ENCODE measurements at places on chromosomes 7 and 10.

GRCh38 chr10:108775911-108776475 is 1147.3 kb downstream of the XPNPEP1 start:
- DNase-seq = no peak

GRCh38 chr7:82859106-82859850 is 303.4 kb downstream of the PCLO start:
- no peak for DNase-seq

DNA sequence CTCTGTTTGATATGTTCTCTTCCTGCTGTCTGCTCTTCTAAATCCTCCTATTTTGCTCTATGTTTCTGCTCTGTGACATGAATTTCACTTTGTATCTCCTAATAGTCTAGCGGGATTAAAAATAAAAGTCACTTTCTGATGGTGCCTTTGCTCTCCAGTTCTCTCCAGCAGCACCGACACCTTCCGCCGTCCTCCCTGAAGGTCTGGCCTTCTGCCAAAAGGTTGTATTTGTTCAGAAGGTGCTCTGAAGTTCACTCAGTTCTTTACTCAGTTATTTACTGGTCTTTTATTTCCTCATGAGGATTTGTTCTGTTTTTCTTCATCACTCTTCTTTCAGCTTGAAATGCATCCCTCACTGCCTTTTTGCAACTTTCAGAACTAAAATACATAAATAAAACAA is 11.2 kb upstream of the EPHA1 start:
- no peak for DNase-seq

DNA sequence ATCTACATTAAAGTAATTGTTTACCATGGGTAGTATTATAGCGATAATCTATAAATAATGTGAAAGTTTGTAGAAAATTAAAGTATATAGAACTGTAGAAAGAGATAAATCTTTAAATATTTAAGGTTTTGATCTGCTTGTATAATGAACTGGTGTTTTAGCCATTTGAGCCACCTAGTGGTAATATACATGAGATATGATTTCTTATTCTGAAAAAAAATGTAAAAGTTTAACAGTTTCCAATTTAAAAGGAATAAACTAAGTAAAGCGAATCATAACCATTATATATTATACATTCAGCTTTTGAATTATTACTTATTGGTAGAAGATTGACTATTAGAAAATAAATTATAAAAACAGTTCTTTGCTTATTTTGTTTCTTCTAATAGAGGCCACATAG is 91.2 kb downstream of the OTUD1 start:
- DNase-seq = no peak

- DNase-seq = no peak
Observed at GRCh38 chr7:86664486-86664885, 20.8 kb downstream of the GRM3 start.

DNA sequence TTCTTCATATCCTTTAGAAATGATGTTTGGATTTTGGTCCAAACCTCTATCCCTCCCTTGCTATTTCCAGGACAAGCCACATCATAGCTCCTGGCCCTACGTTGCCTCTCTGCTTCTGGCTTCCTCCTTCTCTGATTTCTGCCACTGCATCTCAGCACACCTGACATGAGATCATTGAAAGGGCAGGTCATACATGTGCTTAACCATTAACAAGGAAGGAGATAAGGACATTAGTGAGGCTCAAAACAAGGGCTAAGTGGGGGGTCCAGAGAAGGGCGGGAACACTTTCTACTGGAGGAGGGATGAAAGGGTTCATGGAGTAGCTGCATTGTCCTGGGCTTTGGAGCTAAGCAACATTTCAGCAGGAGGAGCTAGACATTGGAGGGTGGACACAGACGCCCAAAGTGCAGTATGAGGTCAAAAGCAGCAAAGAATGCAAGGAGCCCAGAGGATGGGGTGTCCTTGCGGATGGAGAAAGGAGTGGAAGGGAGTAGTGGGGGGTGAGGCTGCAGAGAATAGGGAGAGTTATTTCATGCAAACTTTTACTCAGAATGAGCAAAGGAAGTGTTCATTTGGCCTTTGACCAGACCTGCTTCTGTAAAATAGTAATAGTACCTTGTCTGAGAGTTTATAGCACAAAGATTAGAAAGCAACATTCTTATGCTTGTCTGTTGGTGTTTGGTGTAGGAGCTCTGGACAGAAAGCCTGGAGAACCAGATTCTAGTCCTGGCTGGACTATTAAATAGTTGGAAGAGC is 102.4 kb upstream of the CREB5 start:
- no peak for DNase-seq

DNA sequence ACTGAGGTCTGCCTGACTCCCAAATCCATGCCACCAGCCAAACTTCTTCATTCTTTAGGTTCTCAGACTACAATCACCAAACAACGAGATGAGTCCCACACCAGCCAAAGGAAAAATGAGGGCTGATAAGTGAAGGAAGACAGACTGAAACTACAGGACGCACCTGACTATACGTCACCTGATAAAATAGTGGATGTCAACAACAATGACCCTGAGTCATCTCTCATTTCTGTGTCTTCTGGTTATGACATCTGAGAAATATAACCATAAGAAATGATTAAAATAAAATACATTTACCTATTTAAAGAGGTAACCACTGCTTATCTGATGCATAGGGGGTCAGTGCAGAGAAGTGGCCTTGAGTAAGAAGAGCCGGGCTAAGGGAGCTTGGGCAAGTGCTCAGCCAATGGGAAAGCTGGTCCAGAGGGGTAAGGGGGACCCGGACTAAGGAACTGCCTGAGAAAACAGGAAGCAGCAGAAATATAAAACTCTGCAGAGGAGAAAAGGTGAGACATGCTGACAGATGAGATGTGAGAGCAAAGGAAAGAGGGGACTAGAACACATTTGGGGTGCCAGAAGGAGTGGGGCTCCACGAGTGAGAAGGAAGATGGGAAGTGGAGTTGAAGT is 51.8 kb downstream of the HIPK2 start:
- no peak for DNase-seq

DNA sequence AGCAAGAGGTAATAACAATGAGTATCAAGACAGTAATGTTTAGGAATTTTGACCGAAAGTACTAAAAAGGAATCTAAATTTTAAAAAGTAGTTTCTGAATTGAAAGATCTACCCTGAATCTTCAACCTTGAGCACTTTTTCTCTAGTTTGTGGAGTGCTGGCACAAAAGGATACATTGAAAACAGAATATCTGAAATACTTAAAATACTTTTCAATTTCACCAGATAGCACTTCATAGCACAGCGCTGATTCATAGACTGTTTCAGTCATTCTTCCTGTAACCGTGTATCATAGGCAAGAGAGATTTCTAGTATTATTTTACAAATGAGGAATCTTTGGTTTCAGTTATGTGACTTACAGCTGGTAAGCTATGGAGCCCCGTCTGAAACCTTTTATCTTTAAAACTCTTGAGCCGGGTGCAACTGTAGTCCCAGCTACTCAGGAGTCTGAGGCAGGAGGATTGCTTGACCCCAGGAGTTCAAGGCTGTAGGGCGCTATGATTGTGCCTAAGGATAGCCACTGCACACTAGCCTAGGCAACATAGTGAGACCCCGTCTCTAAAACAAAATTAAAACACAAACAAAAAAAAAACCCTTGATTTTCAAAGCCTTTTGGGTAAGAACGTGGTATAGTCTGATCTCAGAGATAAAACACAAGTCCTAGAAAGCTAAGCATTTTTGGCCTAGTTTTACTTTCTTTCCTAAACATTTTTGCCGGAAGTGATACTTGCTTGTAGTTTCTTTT is 35.1 kb downstream of the FHIP2A start:
- DNase-seq = no peak

GRCh38 chr7:121428855-121429489 is 32.9 kb upstream of the FAM3C start:
- no peak for DNase-seq

- DNase-seq = no peak
Observed at GRCh38 chr10:93872375-93873158, 21.2 kb upstream of the SLC35G1 start.

DNA sequence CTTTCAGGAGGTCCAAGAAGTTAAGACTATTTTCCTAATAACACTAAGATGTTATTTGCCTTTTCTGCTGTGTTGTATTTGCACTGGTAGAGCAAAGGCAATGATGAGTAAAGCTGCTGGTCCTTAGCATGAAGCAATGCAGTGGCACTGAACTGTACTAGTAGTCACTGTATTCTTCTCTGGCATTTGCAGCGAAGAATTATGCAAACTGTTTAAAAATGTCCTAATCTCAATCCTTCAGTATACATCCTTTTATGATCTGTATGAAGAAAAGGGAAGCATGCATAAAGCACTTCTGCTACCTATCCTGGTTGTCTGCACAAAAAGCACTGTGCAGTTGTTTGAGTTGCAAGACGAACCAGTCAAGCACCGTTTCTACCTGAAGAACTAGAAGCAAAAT is 20.4 kb downstream of the IGF2BP3 start:
- no peak for DNase-seq

GRCh38 chr7:101533103-101533465 is 96.0 kb downstream of the MYL10 start:
- no peak for DNase-seq

- DNase-seq = no peak
Observed at GRCh38 chr7:124536156-124536762, 229.3 kb downstream of the GPR37 start.

GRCh38 chr10:57314046-57314445 is 953.0 kb upstream of the ZWINT start:
- no peak for DNase-seq

GRCh38 chr7:128274884-128275603 is 34.0 kb downstream of the LEP start:
- no peak for DNase-seq

DNA sequence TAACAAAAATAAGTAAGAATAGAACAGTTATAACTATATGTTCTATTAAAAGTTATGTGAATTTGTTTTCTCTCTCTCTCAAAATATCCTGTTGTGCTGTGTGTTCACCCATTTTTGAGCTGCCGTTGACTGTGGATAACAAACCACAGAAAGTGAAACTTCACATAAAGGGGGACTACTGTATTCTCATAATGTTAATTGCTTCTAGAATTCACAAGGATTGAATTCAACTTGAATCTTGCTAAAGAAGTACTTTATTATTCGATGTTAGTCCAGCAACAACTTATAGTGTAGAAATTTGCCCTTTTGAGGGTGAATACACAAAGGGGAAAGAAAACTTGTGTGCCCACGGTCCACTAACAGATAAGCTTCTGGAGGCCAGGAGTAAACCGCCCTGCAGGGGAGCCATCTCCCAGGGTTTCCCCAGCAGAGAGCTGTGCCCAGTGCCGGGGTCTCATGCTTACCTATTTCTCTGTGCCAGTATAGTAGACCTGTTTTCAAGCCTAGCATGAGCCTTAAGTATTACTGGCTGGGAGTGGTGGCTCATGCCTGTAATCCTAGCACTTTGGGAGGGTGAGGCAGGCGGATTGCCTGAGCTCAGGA is 87.1 kb downstream of the KAT6B start:
- DNase-seq = no peak

- DNase-seq = no peak
Observed at GRCh38 chr7:134809616-134810015, 30.2 kb downstream of the CALD1 start.

DNA sequence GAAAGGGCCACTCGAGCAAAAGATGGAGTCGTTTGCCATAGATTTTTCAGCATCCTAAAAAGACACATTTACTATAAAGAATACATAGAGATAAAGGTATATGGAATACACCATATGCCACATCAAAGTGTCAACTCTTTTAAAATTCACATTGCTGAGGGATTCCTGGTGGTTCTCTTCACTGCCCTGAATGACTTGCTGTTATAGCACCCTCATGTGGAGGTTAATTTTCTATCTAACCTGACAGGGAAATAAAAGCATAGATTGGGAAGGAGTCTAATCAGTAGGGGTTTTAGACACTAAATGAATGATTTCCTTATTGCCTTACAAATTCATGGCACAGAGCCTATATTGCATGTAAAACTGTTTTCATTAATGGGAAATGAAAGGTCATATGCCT is 25.9 kb downstream of the DNAH11 start:
- DNase-seq = peak; percentile 17

GRCh38 chr10:93095225-93095624 is 21.5 kb downstream of the CYP26A1 start:
- DNase-seq = no peak

- no peak for DNase-seq
Observed at GRCh38 chr7:33829536-33829935, 75.8 kb upstream of the BMPER start.

GRCh38 chr10:112753961-112754411 is 196.1 kb upstream of the TCF7L2 start:
- no peak for DNase-seq

DNA sequence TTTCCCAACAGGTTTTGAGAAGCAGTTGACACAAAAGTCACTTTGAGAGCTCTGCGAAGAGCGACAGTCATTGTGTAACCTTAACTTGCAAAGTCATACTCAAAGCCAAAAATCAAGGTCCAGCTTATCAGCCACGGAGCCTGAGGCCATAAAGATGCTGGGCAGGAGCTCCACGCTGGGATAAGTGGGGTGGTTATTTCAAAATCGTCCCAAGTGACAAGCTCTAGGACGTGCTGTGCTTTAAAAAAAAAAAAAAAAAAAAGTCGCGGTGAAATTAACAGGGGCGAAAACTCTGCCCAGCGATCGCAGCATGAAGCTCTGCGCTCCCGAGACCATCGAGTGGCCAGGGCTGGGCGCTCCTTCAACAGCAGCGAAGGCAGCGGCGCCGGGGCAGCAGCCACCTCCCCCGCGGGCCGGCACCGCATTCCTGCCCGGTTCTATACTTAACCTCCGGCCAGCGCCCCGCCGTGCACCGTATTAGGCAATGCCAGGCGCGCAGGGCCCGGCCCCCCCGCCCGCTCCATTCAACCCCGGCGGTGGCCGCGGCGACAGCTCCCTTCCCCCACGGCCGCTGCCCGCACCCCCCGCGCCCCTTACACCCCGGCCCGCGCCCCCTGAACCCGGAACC is 657 bp downstream of the HACD1 start:
- peak; percentile 58 for DNase-seq

DNA sequence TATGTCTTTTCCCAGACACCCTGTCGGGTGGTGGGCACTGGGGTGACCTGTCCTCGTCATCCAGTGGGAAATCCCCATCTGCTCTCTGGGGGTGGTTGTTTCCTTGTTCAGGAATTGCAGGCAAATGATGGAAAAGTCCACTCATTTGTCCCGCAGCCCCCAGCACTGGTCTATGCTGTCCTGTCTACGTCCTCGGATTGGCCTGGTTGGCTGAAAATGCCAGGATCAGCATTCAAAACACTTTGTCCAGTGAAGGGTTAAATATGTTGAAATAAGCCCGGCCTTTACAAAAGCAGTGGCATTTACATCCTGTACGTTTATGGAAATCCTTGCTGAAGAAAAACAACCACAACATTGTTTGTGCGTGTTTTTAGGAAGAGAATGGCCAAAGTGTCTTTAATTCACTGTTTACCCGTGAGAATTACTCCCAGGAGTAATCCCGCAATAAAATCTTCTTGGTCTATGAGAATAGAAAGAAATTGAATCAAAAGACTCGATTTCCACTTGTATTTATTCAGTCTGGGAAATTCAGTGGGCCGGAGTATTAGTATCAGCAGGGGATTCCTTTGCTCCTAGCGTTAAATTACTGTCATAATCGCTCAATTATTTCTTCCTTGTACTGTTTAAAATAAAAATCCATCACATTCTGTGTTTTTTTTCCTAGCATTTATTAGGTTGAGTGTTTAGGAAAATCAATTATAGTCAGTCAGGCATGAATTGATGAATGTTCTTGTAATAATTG is 116.8 kb upstream of the SH2B2 start:
- no peak for DNase-seq

GRCh38 chr7:98193474-98194180 is 17.6 kb upstream of the BHLHA15 start:
- no peak for DNase-seq

All from GM13977 (cell line).